ENCODE measurements at places on chromosomes 13 and 19. TPM values are rescaled to one million over a fixed set of nuclear protein-coding genes. Genes with fewer than 3 reads are reported as not detected.

Gene SH2D3A
- 38.2 TPM for total RNA-seq

DNA sequence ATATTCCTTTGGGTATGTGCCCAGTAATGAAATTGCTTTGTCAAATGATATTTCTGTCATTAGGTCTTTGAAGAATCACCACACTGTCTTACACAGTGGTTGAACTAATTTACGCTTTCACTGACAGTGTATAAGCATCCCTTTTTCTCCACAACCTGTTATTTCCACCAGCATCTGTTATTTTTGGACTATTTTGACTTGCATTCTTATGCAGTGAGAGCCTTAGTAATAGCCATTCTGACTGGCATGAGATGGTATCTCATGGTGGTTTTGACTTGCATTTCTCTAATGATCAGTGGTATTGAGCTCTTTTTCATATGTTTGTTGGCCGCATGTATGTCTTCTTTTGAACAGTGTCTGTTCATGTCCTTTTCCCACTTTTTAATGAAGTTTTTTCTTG, 92.0 kb upstream of the SPATA13 start:
- DNase-seq: no peak

DNA sequence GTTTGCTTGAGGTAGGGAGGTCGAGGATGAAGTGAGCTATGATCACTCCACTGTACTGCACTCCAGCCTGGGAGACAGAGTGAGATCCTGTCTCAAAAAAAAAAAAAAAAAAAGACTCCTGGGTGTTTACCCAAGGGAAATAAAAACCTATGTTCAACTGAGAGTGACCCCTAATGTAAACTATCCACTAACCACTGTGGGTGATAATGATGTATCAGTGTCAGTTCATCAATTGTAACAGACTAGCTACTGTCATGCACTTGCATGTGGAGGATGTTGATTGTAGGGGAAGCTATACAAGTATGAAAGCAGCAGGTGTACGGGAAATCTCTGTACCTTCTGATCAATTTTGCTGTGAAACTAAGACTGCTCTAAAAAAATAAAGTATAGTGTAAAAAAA, 2.6 kb upstream of the CIB3 start:
- DNase-seq: no peak

- no peak for DNase-seq
Observed at GRCh38 chr19:33796164-33796875, at the start of gene KCTD15. Gene KCTD15, plus strand, starts transcription at chr19:33796870. Its CDS starts 3,585 bp downstream, at chr19:33800455.

DNA sequence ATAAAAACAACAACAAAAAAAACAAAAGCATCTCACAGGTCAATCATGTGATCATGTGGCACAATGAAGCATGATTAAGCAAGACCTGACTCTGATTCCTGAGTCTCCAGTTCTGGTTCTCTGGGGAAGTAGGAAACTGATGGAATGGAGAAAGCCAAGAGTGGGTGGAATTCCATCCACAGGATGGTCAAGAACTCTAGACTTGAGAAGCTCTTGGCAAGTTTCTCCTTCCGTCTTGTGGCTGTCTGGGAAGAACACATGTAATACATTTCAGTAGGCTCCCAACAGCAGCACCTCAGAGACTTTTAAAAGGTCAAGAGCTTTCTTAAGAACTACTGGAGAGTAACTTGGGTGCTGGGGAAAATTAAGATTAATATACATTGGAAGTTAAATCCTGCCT, 78.6 kb upstream of the TSHZ3 start:
- DNase-seq: no peak
